ENCODE measurements at places on chromosomes 5 and 9.

DNA sequence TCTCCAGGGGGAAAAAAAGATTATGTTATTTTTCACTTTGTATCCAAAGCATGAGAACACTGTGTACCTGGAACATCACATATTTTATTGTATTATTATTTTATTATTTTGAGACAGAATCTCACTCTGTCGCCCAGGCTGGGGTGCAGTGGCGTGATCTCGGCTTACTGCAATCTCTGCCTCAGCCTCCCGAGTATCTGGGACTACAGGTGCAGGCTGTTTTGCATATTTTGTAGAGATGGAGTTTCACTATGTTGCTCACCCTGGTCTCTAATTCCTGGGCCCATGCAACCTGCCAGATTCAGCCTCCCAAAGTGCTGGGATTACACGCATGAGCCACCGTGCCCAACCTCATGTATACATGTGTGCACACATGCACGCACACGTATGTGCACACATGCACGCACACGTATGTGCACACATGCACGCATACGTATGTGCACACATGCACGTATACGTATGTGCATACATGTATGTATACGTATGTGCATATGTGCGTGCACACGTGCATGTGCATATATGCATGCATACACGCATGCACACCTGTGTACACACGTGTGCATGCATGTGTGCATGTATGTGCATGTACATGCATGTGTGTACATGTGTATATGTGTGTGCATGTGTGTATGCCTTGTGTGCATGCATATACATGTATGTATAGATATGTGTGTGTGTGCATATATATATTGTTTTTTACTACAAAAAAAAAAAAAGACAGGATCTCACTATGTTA, 9.5 kb upstream of the UGCG start:
- DNase-seq = no peak

- no peak for DNase-seq
These were observed 30.8 kb downstream of the CD14 start for GRCh38 chr5:140602147-140602546.

- DNase-seq = no peak
These were observed 325.6 kb downstream of the ZSWIM6 start for GRCh38 chr5:61657686-61658085.

DNA sequence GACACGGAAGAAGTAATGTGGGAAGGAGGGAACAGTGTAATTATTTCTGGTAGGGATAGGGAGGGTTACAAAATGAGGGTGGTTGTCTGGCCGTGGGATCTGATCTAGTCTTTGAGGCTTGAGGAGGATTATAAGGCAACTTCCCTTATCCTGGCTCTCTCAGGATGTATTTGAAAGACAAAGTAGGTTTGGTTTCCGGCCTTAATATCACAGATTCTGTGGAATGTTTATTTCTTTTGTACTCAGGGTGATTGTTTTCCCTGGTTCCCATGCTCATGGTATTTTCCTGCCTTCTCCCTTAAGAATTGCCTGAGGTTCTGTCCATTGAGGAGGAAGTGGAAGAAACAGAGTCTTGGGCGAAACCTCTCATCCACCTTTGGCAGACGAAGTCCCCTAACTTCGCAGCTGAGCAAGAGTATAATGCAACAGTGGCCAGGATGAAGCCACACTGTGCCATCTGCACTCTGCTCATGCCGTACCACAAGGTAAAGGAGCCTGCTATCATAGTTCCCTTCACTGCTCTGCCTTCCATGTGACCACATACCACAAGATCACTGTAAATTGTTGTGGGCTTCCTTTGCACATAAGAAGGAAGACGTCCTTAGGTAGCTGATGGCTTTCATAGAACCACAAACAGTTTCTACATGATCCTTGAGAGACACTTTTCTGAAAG, 253.8 kb downstream of the KDM4C start:
- no peak for DNase-seq

- no peak for DNase-seq
These were observed 87.3 kb upstream of the ZNF618 start for GRCh38 chr9:113788616-113789330.

DNA sequence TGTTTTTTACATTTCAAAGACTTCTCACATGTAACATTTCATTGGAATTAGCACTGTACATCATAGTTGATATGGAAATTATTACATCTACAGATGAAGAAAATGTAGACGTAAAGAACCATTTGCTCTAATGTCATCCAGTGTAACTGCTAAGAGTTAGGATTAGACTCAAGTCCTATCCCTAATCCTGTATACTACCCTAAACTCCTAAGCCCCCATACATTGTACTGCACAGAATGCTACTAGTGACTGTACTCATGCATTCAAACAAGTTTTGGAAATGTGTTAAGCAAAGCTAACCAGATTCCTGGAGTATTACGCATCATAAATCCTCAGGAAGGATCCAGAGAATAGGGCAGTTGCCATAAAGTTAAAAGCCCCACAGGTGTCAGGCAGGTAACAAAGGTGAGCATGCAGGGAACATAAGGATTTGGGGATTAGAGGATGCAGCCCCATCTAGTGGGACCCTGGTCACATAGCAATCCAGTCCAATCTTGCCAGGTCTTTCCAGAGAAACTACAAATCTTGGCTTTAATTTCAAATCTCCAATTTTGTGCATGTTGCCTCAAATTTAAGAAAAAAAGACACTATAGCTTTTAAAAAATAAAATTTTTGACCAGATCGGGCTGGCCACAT, 32.0 kb downstream of the HAVCR1 start:
- peak; percentile 17 for DNase-seq

DNA sequence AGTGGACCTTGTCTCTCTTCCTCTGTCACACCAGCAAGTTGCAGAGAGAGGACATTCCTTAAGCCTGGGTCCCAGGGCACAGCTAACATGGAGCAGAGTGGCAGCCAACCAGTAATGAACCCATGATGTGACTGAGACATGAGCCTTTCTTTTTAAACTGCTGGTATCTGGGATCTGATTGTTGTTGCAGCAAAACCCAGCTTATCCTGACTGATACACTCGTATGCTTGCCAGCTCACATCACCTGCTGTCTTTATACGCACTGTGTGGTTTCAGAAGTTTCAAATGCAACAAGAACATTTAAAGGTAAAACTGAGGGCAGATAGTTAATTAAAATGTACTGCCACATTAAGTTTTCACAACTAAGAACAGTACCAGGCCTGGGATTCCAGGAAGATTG, 97.1 kb downstream of the HSD17B3 start:
- no peak for DNase-seq

DNA sequence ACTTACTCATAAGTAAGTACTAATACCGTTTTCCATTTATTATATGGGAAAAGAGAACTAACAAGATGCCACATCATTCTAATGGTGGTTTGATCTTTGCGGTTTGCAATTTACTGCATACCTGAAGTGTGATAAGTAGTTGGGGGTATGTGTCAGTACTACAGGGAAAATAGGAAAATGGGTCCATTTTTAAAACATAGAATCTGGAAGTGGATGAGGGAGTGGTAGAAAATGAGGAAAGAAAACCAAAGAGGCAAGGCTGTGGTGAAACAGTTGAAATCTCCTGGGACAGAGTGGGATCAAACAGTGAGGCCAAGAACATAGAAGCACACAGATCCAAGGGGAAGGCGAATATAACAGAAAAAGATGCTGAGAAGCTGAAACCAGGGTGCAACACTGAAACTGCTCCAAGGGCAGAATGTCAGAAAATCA, 6.7 kb downstream of the ADAMTSL1 start:
- DNase-seq = no peak

DNA sequence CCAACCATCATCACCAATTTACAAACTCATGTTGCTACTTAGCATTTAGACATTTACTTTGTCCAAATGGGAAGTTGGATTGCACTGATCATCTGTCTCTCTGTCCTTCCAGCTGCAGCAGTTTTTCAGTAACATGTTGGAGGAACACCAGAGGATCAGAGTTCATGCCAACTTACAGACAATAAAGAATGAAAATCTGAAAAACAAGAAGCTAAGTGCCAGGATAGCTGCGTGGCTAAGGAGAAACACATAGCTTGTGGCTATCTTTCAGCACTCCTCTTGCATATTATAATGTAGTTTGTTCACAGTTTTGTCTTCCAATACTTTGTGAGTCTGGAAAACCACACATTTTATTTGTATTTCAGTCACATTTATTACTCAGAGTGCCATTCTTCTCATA, 6.4 kb upstream of the ARL14EPL start:
- DNase-seq = no peak

DNA sequence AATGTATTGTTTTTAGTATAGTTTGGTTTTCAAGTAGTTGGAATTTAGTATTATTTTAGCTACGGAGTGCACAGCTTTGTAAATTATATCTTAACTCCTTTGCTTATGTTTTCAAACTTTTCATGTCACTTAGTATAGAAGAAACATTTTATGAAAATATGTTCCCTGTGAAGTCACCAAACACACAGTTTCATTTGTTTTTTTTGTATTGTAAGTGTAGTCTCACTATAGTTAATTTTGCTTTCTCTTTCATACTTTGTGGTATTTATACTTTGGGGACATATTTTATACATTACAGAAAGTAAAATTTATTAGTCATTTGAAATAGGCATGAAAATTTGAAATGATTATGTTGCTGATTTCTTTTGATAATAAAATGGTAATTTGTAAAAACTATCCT, 5.0 kb downstream of the CHSY3 start:
- DNase-seq = no peak

DNA sequence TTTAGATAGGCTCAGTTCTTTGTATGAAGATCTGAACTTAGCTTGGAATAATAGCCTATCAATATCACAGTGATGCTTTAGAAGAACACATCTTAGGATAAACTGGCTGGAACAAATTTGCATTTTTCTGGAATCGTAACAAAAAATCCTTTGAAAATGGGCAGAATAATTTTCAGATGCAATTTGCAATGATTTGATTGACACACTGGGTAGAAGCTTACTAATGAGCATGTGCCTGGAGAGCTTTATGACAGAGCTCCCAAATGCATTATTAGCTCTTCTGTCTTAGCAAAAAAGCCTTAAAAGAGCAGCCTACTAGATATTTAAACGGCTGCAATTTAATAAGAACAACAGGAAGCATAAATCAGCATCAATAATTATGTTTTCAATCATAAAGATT, 76.8 kb upstream of the TXNDC8 start:
- DNase-seq = no peak

- no peak for DNase-seq
These were observed 70.5 kb upstream of the PTCH1 start for GRCh38 chr9:95587021-95587964.

DNA sequence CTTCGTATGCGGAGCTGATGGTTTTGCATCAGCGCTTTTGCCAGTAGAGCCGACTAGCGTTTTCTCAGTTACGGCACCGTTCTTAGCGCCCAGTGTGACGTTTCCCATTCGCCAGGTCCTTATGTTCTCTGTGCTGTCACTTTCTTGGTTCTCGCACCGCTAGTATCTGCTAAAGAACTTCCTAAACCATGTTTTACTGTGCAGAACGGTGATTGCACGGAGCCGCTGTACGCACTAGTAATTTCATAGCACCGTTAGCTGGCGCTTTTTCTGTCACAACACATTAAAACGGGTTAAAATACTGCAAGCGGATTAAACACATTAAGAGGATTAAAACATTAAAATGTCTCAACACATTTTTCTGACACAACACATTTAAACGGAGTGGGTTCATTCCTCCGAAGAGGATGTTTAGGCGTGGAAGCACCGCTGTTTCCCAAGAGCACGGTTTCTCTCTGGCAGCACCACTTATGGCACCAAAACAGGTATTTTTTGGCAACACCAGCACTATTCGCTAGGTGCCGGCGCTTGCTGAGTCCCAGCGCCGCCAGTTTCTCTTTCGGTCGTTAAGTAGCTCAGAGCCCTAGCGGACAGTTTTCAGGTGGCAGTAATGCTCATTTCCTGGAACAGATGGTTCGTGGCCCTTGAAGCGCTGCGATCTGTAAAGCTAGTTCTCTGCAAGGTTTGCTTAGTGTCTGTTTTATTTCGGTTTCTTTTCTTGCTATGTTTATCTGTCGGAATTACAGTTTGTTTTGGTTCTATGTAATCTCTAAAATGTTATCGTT, 20.3 kb downstream of the ANXA2R start:
- peak; percentile 93 for DNase-seq
